ENCODE measurements at places on chromosomes 2 and 18. TPM values are rescaled to one million over a fixed set of nuclear protein-coding genes. Genes with fewer than 3 reads are reported as not detected.
A peak's percentile ranks its signal among the peaks of the same experiment; 100 is the strongest.

DNA sequence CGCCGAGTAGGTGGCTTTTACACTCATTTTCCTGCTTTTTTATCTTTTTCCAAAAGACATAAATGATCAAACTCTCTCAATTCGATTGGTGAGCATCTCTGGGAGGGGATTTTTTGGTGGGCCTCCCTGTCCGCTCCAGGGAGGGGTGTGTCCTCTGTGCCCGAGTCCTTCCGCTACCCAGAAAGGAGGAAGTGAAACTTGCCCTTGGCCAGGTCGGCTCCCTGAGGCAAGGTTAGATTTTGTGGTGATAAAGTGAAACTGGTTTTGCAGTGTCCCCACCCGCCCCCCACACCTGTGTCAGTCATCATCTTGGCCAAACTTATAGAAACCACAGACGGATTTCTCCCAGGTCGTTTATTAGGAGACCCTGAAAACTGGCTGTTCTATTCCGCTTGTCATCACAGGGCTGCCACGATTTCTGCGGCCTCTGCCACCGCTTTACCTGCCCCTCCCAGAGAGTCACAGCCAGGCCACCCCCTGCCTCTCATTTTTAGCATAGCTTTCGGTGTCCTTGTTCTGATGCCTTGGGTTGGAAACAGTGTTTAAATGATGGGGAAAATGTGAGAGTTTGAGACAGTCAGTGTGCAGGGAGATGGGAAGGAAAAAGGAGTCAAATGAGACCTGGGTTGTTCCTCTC lies 93.6 kb downstream of the SH3BP4 start:
- no peaks in the 10 kb centered on the region for H3K36me3 ChIP-seq
- H3K27me3 ChIP-seq, result peaks cover 11% of the 10 kb centered on the region
- no peak overlapping the region for H3K4me3 ChIP-seq
- peak; percentile 20 for DNase-seq
- no peak overlapping the region for H3K27ac ChIP-seq

GRCh38 chr2:129751409-129751808 lies 228.1 kb upstream of the RAB6C start:
- no peak overlapping the region for H3K4me3 ChIP-seq
- no peak overlapping the region for H3K27ac ChIP-seq
- no peaks in the 10 kb centered on the region for H3K4me1 ChIP-seq
- no peaks in the 10 kb centered on the region for H3K36me3 ChIP-seq

The KCTD1 gene
- 5.6 TPM for total RNA-seq

The SP9 gene
- total RNA-seq, result not detected

The MTCL1 gene
- 0.75 TPM for total RNA-seq
